Caki2 (cell line): ENCODE measurements at places on chromosomes 7 and 10. TPM values are rescaled to one million over a fixed set of nuclear protein-coding genes. Genes with fewer than 3 reads are reported as not detected.

NME8 gene
- not detected in 2 replicates for total RNA-seq

DNA sequence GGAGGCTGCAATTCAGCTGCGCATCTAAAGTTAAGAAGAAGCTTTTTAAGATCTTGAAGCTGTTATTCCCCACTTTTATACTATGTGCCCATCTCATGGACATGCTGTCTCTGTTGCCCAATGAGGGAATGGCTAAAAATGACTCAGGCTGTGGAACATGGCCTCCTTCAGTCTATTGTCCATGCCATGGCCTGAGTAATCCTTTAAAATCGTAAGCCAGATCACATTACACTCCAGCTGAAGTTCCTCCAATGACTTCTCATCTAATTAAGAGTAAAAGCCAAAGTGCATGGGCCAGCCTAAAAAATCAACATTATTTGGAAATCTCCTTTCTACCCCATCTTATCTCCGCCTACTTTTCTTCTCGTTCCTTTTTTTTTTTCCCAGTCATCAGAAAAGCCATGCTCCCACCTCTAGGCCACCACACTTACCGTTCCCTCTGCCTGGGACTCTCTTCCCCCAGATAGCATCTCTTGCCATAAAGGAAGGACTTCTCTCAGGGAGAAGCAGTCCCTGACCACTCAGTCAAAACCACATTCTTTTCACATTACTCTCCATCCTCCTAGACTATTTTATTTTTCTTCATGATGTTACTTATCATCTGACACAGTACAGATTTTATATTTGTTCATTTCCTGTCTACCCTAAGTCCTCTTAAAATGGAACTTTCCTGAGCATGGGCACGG lies 337.4 kb downstream of the PRPF18 start:
- DNase-seq = peak; percentile 85

METTL27 gene
- 60.4 and 71.8 TPM in 2 replicates for total RNA-seq

OR9A2 gene
- total RNA-seq = not detected in 2 replicates

DNA sequence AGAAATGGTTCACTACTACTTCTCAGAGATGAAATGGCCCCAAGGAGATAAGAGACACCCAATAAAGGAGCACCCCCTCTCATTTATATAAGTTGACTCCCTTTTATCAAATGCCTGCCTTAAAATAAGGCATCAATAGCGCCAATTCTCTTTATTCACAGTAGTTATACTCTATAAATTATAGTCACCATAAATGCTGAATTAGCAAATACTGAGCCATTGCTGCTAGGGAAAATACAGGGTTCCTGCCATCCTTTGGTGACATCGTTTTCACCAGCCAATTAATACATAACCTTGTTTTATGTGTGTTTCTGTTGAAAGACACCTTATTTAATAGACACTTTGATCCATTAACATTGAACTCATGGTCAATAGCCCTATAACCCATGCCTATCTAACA lies 28.6 kb downstream of the DCLRE1C start:
- DNase-seq = no peak

- DNase-seq = no peak
These were observed 170.2 kb upstream of the PITRM1 start for GRCh38 chr10:3342771-3343170.

DNA sequence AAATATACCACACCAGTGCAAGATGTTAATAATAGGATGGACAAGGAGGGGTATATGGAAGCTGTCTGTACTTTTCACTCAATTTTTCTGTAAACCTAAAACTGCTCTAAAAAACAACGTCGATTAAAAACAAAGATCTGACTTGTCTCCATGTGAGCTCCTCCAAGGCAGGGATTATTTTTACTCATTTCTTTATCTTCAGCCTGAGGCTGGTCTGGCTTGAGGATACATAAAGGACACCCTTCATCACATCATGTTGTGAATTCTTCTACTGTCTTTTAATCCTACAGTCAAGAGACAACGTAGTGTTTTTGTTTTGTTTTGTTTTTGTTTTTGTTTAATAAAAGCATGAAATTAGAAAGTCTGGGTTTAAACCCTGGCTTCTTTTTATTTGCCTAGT lies 486.9 kb downstream of the PLXNA4 start:
- DNase-seq = no peak
